ENCODE measurements at places on chromosomes 12 and 14.

DNA sequence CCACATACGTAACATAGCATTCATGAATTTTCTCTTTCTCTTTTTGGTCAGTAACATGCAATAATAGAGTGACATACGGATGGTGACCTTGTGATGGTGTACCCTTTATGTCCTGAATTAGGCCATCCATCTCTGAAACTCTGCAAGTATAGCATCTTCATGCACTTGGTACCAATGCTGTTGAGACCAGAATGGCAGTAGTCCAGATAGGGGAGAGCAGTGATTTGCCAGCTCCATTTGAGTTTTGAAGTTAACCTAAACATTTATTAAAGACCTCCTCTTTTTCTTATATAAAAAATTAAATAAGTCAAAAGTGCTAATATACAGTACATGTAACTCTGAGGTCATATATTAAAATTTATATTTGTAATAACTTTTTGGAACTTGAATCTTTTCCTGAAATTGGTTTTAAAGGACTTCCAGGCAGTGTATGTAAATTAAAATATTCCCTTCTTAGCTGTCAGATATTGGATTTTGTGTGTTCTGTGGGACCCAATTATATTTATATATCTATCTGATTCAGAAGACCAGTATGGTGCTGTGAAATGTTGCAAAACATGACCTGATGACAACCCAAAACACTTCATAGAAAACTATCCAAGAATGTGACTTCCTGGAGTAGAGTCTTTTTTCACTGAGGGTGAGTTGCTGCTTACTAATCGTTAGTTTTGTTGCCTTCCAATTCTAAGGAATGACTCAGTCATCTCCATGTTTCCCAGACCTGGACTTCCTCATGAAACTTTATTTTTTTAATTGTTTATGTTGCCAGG, 3.5 kb downstream of the ELK3 start:
- no peak for DNase-seq

GRCh38 chr14:86221755-86222154, 691.8 kb downstream of the FLRT2 start:
- DNase-seq: no peak

GRCh38 chr12:58425481-58426392, 484.4 kb downstream of the ATP23 start:
- DNase-seq: no peak

DNA sequence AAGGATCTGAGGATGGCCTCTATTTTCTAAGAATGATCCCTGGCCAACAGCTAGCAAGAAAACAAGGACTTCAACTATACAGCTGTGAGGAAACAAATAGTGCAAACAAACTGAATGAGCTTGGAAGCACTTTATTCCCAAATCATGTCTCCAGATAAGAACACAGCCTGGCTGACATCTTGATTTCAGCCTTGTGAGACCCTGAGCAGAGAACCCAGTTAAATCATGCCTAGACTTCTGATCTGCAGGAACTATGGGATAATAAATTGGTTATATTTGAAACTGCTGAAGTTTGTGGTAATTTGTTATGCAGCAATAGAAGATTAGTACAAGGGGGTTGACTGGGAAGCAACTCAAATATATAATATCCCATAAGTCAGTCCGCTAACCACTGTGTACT, 183.9 kb upstream of the BMP4 start:
- DNase-seq: no peak

DNA sequence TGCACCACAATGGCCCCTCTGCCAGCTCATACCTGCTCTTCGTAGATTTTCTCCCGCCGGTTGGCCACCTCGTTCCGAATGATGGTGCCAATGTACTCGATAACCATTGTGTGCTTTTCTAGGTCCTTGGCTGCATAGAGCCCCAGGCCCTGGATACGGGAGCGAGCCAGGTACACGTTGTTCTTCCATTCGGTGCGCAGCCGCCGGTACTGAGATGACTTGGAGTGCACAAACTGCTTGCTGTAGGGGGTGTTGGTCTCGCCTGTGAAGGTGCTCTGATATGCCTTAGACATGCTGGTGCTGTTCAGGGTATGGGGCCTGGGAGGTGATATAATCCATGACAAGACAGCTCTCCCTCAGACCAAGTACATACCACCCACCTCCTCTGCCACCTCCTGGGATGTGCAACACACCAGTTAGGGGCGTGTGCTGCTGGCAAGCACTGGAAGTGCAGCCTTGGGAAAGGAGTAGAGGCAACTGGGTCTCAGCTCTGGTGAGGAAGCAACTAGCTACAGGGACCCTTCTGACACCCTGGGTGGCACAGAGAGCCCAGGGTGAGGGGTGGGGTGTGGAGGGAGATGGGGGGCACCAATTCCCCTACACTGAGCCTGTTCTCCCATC, 4.1 kb upstream of the PRKAG1 start:
- no peak for DNase-seq

- DNase-seq: no peak
These were observed 52.6 kb downstream of the HECTD1 start for GRCh38 chr14:31154956-31155355.

GRCh38 chr14:97719931-97720330, 922.7 kb downstream of the VRK1 start:
- DNase-seq: no peak

GRCh38 chr14:73613046-73613383, 698 bp downstream of the ACOT6 start:
- DNase-seq: peak; percentile 29

DNA sequence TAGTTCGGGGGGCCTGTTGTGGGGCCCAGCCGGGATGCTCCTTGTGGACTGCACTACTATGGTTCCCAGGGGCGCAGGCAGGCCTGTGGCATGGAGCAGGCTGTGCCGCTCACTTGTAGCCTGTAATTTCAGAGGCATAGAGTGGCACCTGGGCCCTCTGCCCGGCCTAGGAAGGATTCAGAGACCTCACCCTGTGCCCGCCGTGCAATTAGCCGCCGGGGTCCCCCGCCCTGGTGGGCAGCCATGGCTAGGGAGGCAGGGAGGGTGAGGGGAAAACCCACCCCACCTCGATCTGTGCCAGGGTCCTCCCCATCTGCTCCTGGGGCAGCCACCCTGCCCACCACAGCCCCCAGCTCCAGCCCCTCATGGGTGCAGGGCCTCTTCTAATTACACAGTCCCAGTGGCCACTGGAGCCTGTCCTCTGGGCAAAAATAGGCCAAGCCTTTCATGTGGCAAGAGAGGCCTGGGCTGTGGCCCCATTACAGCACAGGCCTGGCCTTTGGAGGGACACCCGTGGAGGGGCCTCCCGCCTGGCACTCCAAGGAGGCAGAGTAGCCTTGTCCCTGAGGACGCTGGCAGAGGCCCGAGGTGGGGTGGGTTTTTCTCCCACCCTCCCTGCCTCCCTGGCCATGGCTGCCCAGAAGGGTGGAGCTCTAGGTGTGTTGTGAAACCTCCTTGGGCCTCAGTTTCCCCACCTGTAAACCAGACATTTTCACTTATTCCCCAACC, 5.3 kb upstream of the TMEM119 start:
- DNase-seq: no peak

- DNase-seq: no peak
These were observed 99.6 kb downstream of the SLC38A6 start for GRCh38 chr14:61080591-61081010.

Measured in Kasumi-1 (cell line).